ENCODE measurements at places on chromosomes 12 and 14.

DNA sequence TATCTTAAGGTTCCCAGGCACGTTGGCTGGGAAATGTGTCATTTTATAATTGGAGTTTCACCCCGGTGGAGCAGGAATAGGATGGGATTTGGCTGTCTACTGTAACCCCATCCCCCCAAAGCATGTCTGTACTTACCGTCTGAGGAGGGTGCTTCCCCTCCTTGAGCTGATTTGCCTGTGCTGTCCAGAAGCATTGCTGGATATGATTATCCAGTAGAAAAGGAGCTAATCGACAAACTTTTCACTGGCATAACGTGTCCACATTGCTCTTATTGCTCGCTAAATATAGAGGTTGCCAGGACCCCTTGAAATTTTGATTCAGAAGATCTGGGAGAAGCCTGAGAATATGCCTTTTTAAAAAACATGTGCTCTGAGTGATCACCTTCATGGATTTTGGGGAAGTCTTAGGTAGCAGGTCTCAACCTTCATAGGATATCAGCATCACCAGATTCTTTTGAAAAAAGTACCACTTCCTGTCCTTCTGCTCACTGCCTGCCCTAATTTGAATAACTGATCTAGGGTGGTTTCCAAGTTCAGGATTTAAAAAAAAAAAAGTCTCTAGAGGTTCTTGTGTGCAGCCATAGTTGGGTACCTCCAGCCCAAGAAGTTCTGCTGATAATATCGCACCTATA lies 80.4 kb upstream of the KCNA1 start:
- DNase-seq = no peak

GRCh38 chr12:835754-836518 lies 83.6 kb downstream of the WNK1 start:
- no peak for DNase-seq

- DNase-seq = no peak
These were observed 94.3 kb downstream of the C12orf42 start for GRCh38 chr12:103401421-103401820.

GRCh38 chr12:120862664-120863063 lies 41.5 kb downstream of the SPPL3 start:
- DNase-seq = no peak

DNA sequence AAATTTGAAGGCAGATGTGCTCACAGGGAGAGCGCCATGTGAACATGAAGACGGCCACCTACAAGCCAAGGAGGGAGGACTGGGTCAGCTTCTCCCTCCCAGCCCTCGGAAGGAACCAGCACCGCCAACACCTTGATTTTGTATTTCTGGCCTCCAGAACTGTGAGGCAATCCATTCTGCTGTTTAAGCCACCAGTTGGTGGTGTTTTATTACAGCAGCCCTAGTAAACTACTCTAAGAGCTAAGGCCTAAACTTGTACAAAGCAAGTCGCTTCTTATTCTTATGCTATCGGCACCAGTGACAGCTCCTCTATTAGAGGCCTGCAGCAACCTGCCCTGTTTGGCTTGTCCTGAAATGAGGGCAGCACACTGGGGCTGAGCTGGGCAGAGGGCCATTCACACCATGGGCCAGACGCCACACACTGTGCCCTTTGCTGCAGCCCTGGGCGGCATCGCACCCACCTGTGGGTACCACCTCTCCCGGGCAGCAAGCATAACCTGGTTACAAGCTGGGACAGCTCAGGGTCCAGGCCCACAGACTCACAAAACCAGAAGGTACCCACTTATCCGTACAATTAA lies 62.7 kb downstream of the NOS1 start:
- DNase-seq = no peak

GRCh38 chr14:21367582-21368144 lies 16.2 kb downstream of the SUPT16H start:
- no peak for DNase-seq

DNA sequence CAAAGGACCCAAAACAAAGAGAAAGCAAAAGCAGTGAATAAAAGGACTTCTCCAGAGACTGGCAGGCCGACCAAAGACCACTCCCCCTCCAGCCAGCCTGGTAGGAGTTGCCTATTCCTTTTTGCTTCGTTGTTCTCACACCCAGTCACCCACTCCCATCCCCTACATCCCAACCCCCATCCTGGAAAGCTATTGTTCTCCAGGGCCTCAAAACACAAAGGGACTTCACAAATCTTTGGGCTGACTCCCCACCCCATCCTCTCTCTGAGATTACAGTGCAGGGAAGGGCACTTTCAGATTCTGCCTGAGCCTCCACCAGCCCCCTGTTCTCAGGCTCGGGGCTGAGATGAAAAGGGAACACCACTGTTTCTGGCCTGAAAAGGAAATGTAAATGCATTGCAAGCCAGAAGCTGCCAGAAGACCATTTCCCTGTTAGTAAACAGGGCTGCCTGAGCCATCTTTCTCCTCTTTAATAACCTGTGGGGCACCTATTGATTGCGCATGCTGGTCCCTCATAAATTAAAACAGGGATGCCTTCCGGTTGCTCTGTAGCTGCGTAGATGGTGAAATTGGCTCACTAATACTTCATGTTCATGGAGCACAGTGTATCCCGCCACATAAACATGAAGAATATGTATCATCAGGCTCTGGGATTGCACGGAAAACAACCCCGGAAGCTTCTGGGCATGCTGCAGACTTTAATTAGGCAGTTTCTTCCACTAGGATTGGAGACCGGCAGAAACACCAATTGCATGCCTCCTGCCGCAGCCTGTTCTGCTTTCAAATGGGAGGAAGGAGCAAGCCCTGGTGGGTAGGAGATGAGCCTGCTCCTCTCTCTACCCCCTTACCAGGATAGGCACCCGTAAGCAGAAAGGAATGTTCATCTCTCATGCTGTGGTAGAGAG lies 130.3 kb upstream of the FUT8 start:
- DNase-seq = no peak

DNA sequence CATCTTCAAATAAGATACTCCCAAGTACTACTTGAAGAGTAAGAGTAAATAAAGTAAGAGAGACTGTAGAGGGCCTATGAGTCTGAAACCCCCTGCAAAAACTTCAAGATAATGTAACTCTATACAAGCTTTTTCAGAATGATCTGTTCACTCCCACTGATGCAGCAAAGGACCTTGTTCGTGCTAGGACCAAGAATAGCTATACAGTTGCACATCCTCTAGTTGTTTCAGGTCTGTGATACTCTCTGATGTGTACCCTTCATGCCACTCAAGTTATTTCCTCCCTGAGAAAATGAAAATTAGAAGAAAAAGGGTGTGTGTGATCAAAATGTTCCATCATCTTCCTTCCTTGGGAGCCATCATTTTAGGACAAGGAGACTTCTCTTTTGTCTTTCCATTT lies 204.4 kb downstream of the ALX1 start:
- DNase-seq = no peak

GRCh38 chr12:53981634-53982565 lies 3.0 kb upstream of the HOXC10 start:
- DNase-seq = no peak

DNA sequence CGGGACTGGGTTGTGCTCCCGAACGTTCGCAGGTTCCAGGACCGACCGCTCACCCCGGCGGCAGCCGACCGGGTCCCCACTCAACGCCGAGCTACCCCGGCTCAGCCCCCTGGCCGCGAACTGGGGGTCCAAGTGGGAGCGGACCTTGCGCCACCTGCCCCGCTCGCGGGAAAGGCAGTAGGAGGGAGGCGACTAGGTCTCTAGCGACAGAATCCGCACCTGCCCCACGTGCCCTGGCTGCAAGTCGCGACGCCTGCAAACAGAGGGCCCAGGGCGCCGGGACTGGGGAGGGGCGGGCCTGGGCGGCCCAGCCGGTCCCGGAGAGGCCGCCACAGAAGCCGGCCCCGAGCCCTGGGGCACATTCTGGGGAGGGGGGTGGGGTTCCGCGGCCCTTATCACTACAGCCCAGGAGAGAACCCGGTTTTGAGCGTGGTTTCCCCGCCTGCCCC lies 239.2 kb upstream of the CPNE8 start:
- no peak for DNase-seq

- DNase-seq = no peak
These were observed 36.2 kb downstream of the PRMT8 start for GRCh38 chr12:3527181-3527580.

GRCh38 chr12:22682663-22683062 lies 57.7 kb downstream of the ETNK1 start:
- no peak for DNase-seq

- DNase-seq = no peak
These were observed 163.7 kb upstream of the HIF1A start for GRCh38 chr14:61531465-61532122.

- DNase-seq = no peak
These were observed 72.9 kb downstream of the FRMD6 start for GRCh38 chr14:51724650-51725049.

DNA sequence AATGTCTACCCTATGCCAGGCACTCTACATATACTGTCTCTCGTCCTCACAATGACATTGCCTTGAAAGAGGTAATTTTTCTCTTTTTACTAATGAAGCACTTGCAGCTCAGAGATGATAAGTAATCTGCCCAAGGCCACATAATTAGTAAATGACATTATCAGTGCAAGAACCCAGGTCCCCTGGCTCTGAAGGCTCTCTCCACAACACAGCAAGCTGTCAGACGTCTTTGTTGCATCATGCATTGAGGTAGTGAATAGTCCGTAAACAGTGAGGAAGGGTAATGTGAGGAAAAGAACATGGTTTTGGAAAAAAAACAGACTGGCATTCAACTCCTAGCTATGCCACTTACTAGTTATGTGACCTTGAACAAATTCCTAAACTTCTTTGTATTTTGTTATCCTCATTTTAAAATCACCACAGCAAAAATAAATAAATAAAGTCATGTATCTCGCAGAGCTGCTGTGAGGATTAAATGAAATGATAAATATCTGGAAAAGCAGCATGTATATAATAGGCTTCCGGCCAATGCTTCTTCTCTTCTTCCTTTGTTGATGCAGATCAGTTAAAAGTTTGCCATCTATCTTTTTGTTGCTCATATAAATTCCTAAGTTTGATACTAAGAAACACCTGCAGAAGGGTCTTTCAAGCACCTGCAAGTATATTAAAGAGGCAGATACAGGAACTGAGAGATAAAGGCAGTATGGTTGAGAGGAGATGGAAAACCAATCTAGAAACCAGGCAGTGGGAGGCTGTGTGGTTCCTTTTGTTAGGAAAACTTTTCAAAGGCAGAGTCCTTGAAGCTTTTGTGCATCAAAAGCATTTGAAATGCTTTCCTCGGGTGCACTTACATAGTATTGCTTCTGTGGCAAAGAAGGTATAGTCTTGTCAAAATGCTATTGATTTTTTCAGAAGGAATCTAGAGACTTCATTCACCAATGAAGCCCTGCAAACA lies 82.8 kb downstream of the BTG1 start:
- DNase-seq = no peak

DNA sequence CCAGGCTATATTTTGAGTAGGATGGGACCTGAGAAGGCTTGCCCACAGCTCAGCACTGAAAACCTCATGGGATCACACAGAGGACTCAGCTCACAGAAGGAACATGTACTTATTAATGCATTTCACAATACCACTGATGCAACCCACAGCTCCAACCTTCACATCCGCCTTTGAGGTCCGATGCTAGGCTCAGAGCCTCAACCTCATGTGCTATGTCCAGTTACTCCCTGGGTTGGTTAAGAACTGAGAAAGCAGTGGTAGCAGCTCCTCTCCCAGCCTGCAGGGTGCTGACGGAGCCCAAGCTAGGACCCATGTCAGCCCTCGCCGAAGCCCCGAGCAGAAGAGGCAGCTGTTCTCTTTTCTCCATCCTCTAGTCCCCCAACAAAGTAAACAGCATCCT lies 52.9 kb downstream of the SPTB start:
- no peak for DNase-seq

DNA sequence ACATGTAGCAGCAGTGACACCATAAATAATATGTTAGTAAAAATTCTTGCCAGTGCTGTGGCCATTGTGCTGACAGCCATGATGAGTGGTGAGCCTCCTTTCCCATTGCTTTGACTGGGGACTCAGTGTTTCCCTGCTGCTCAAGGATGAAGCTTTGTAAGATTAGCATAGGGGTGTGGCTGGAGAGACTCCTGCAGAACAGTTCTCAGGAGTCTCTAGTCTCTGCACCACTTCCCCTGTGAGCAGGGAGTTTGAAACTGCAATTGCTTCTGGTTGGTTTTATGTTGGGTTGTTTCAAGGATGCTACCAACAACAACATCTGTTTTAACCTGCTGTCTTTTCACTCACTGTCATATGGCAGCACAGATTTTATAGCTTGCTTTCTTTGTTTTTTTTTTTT lies 41.4 kb downstream of the ZC3H14 start:
- DNase-seq = no peak

DNA sequence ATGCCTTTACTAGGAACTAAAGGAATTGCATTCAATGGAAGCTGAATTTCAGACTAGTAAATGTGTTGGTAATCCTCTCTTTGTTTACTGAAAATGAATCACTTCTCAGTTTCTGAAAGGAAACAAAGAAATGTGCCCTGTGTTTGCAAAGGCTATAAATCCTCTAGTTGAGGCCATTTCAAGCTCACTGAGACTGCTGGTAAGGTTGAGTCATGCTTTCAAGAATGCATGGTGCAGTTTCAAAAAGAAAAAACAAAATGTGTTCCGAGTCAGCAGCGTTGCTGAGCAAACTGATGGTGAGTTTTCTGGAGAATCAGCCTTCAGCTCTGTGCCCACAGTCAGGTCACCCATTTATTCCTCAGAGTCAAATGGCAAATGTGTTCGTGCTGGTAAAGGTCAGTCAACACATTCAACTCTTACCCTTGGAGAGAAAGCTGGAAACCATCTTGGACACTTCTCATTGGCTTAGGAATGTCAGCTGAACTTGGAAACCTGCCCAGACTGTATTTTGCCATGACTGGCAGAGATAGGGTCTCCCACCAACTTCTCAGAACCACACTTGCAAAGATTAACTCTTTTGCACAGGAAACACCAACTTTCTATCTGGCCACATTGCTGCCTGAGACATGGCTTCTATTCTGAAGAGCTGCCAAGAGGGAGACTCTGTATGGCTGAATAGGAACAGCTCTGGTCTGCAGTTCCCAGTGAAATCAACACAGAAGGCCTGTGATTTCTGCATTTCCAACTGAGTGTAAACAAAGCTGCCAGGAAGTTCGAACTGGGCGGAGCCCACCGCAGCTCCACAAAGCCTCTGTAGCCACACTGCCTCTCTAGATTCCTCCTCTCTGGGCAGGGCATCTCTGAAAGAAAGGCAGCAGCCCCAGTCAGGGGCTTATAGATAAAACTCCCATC lies 484.4 kb downstream of the ATP23 start:
- DNase-seq = no peak

Measured in stimulated activated CD4-positive, alpha-beta T cell treated with anti-CD3 and anti-CD28 coated beads, Interleukin-1b, Interleukin-23, amount 100 ng/mL, for 1 hour (primary cell).